NCI-H146 (cell line): ENCODE measurements at places on chromosomes 6 and 20.

- DNase-seq, result no peak
Measured at GRCh38 chr6:104207635-104208034, 652.1 kb downstream of the HACE1 start.

GRCh38 chr6:132736239-132736638, 21.5 kb downstream of the VNN2 start:
- DNase-seq, result no peak

GRCh38 chr6:153511896-153512496, 380.9 kb upstream of the RGS17 start:
- DNase-seq, result no peak

DNA sequence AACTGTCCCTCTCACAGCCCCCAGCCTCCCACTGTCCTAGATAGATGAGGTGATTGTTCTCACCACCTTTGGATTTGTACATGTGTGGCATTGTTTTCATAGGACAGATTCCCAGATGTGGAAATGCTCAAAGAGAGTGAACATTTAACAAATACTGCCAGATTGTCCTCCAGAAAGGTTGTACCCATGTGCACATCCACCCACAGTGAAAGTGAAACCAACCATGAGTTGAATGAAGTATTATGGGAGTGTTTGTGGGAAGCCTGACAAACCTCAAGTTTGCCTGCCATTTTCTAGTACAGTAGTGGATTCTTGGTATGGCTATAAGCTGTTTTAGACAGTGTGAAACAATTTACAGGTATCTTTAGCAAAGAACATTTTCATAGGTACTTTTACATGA, 42.7 kb downstream of the ANKRD6 start:
- no peak for DNase-seq

DNA sequence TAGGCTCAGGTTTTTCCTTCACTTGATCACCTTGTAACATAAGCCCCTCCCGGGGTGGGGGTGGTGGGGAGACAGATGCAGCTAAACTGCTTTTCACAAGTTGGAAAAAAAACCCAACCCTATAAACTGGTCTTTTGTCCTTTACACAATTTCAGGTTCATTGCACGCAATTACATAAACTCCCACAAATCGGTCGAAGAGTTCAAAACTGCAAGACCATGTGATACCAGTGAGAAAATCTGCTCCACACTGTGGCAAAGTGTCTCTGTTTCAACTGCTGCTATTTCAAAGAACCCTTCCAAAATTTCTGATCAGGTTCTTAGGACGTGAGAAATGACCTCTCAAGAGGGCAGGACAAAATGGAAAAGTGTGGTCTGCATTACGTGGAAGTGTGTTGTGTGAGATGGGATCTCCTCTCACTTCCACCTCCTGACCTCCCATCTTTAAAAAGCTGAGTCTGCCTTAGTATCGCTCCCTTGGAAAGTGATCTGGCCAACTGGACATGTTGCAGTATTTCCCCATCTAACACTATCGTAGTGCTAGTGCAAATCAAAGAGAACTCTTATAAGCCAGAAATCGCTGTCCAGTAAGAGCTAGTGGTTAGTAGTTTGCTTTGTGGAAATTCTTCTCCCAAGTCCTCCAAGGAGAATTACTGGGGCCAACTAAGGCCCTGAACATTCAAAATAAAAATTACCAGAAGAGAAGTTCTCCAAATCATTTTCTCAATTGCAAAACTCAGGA, 60.1 kb downstream of the PRND start:
- DNase-seq, result no peak
